Activated CD8-positive, alpha-beta memory T cell treated with anti-CD3 and anti-CD28 coated beads for 1 hour (primary cell): ENCODE measurements at places on chromosomes 6 and 20.

DNA sequence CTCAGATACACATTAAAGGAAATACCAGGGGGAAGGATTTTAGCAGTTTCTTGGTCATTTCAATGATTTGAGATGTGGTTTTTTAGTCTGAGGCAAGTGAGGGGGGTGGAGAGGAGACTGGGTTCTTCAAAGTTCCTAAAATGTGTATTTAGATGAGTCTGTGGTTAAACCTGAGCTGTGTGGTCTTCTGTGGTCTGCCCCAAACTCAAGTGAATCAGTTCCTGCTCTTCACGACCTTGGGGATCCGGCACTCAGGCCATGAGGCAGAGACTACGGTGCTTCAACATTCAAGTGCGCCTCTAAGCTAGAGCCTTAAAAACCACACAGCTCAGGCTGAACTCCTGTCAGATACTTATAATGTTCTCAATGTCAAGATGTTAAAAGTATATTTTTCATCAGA, 406.7 kb downstream of the LMBRD1 start:
- DNase-seq: no peak

GRCh38 chr6:43967719-43968091, 159.5 kb downstream of the MRPL14 start:
- DNase-seq: no peak

DNA sequence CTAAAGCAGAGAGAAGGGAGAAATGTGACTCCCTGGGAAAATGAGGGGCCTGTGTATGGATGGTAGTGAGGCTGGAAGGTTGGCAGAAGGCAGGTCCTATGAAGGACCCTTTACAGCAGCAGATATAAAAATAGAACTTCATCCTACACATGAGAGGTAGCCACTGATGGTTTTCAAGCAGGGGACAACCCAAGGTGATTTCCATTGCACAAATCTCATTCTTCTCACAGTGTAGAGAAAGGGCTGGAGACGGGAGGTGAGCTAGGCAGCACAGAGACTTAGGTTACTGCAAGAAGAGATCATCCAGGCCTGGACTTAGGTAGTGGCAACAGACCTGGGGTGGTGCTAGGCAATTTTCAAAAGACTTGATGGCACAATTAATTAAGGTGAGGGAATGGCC, 30.7 kb downstream of the TRAM2 start:
- no peak for DNase-seq

GRCh38 chr20:50170549-50171220, 17.2 kb upstream of the PEDS1 start:
- DNase-seq: no peak

DNA sequence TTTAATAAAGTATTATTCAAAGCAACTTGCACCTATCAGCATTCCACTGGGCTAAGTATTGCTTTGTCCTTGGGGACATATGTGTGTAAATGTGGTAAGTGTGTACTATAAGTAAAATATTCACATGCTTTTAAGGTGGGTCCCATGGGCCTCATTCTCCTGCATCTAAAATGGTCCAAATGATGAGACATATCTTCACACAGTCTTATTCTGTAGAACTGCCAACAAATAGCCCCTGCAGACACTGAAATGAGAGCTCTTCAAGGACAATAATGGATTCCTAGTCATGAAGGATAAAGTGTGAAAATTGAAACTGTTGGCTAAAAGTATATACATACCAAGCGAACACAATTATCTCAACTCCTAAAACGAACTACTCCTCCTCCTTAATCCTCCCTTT, 81.8 kb downstream of the SMLR1 start:
- no peak for DNase-seq

DNA sequence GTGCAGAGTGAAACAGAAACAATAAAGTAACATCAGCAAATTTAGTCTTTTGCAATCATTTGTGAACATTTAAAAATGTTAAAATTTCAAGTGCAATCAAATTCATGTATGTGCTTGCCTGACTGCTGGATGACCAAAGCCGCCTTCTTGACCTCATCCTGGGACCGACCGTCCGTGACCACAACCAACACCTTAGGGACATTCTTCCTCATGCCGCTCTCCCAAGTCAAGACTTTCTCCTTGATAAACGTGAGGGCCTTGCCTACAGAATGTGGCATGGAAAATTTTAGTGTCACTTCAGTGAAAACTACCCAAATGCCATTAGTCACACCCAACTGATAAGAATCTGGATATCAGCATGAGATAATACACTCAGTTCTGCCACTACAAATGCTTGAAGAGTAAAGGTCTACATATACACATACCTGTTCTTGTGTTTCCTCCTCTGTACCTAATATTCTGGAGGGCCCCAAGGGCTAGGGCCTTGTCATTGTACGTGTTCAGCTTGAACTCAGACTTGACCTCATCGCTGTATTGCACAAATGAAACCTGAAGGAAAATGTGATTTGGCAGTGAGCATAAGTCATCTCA, 86.8 kb downstream of the COL12A1 start:
- no peak for DNase-seq

DNA sequence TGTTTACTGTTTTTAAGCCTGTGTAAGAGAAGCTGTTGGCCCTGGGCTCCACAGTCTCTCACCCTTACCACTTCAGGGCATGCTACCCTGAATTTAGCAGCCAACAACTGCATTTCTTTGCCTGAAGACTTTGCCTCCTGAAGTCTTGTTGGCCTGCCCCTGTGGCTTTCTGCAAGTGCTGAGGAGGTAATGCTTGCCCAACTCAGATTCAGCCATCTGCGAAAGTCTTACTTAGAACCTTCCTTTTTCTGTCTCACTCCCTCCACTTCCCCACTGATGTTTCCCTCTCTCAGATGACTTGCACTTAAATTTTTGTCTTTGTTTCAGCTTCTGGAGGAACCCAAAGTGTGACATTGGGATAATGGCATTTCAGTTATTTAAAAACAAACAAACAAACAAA, 11.8 kb upstream of the IBTK start:
- DNase-seq: no peak

GRCh38 chr6:150640556-150641209, 41.0 kb downstream of the PLEKHG1 start:
- DNase-seq: no peak

- DNase-seq: no peak
Observed at GRCh38 chr6:27471365-27472115, 1.4 kb downstream of the ZNF184 start.

- no peak for DNase-seq
Observed at GRCh38 chr20:52529826-52530225, 338.2 kb upstream of the ZFP64 start.

- no peak for DNase-seq
Observed at GRCh38 chr6:35717449-35718374, 19.1 kb upstream of the ARMC12 start.

DNA sequence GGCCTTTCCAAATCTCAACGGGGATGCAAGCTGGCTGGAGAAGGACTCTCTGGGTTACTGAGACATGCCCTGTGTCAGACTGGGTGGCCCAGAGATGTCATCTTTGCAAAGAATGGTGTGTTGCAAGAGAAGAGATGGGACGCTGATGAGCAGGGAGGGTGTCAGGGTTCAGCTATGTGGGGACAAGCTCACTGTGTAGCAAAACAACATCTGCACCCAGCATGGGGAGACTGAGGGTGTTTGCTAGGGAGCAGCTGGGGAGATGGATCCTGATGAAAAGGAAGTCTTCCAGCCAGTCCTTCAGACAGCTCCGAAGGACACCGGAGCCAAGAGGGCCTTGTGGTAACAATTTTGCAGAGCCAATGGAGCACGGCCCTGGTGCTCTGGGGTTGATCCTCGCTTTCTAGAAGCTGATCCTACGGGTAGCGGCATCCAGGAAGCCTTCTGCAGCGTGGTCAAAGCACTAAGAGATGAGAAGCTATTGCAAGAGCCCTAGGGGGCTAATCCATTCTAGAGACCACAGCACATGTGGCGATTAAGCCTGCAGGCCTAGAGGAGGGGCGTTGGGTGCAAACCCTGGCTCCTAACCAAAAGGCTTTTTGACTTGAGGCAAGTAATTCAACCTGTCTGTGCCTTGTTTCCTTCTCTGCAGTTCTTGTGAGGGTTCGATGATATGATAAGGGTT, 39.9 kb downstream of the EDN3 start:
- no peak for DNase-seq

DNA sequence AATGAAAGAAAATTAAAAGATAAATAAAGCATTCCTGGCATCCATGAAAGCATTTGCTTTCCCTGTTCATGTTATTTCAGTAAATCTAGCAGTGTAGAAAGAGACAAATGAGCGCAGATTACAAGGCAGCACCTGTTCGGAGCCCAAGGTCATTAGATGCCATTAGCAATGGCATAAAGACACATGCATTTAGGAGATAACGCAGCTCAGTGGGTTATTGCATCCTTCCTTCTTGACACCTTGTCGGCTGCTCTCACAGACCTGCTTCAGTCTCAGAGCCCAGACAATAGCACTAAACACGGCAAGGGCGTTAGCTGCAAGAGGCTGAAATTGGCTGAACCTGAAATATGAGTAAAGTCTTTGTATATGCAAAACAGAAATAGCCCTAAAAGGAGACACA, 140.3 kb downstream of the ATXN1 start:
- DNase-seq: no peak

- DNase-seq: no peak
Observed at GRCh38 chr6:148164645-148165044, 178.0 kb upstream of the SASH1 start.

DNA sequence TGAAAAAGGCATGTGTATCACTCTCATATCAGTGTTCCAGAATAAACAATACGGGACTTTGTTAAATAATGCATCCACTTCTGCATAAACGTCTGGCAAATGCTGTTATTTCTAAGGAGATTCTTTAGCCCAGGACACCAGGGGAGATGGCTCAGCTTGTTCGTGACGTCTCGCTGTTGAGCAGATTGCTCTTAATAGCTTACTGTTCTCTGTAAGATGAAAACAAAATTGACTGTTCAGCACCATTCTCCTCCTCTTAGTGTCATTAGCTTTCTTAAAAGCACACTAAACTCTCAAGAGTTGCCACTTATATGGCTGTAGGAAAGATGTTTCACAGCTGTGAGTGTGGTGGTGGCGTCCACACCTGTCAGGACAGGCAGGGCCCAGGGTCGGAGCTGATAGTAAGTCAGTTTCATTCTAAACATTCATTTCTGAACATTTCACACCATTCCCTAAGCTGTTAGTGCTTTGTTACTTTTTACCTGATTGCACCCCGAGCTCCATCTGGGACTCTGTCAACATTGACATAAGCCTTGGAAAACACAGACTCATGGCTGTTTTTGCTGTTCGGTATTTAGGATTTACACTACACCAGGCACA, 132.1 kb downstream of the ZDHHC14 start:
- DNase-seq: no peak

DNA sequence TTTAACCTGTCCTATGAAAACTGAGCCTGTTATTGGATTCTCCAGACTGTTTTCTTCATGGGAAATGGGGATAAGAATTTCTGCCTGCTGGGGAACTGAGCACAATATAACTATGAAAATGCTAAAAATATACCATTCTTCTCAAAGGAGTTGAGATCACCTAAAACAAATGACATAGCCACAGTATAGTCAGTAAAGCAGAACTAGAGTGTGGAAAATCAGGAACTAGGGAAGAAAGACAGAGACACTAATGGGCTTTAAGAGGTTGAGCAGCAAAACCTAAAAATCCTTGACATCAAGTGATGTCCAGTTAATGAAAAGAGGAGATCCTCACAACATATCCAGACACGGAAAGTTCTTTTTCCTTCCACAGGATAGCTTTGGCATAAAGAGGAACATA, 215.7 kb upstream of the CST7 start:
- no peak for DNase-seq

DNA sequence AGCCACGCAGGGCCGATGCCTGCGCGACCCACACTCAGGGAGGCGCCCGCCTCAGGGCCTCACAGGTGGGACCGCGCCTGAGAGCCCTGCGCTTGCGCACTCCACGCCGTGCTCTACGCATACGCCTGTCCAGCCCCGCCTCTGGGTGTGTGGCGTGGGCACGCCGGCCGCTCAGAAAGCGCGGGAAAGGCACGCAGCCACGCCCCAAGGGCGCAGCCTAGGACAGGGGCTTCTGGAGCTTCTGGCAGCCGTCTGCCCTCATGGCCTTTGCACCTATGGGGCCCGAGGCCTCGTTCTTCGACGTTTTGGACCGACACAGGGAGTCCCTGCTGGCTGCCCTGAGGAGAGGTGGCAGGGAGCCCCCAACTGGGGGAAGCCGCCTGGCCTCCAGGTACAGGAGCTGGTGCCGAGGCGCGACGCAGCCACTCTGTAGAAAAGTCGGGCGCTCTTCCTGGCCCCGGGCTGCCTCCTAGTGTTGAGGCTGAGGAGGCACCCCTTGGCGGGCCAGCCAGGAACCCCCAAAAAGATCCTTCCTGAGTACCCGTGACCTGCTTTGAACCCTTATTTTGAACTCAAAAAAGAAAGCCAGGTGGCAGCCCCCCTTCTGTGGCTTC, at the start of gene SPO11:
Gene SPO11, plus strand, starts transcription at position 196 of the 614 bp plus-strand sequence. Its CDS starts 65 bp downstream, at position 261.
- no peak for DNase-seq

DNA sequence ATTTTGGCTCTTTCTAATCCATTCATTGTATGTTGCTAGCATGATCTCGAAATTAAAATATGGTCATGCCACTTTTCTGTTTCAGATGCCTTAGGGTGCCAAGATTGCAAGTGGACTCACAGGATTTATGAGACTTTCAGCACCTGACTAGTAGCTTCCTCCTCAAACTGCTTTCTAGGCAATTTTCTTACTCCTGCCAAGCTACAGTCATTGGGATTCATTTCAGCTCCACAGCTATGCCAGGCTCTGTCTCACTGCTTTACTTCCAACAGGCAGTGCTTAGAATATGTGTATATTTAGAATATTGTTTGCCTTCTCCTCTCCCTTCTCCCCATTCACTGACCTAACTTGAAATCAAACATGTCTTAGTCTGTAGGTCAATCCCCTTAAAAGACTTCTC, 681.4 kb downstream of the TENT5A start:
- DNase-seq: no peak

GRCh38 chr20:4512891-4513550, 208.7 kb upstream of the PRND start:
- no peak for DNase-seq

DNA sequence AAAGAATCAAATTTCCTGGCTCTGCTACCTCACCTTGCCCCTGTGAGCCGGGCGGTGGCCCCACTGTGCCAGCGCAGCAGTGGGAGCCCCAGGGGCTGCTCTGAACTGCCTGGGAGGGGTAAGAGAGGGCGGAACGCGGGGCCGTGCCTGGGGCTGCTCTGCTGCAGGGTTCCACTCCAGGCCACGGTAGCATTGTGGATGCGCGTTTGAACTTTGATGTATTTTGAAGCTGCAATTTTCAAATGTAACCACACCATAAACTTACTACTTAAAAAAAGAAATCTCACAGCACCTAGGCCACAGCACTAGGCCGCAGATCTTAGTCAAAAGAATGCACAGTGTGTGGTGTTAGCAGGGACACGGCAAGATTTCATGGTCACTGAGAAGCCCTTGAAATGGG, 57.5 kb downstream of the PRDM1 start:
- DNase-seq: no peak
